ENCODE measurements at places on chromosomes 1 and 21.

DNA sequence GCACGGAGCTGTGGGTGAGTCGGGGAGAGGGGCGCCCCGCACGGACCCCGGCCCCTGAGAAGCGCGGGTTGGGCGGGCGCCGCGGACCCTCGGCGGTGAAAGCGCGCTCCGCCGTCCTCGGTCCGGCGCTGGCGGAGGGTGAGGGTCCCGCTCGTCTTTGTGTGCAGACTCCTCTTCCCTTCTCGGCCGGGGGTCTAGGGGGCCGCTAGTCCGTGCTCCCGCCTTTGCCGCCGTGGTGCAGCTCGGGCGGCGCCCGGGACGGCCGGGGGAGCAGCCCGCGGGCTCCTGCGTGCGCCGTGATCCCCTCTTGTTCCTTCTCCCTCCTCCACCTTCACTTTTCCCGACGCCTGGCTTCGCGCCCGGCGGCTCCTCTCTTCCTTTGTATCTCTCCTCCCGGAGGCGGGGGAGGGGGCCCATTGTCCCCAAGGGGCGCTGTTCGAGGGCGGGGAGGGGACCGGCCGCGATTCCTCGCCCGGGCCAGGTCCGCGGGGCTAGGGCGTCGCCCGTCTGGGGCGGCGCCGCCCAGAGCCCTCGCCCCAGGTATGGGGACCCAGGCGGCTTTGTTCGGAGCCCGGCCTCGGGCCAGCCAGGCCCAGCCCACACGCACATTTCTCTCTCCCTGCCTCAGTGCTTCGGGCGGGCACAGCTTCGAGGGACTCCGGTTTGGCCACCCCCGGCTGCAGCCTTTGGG is 519 bp downstream of the FNBP1L start:
- peak; percentile 90 for DNase-seq

DNA sequence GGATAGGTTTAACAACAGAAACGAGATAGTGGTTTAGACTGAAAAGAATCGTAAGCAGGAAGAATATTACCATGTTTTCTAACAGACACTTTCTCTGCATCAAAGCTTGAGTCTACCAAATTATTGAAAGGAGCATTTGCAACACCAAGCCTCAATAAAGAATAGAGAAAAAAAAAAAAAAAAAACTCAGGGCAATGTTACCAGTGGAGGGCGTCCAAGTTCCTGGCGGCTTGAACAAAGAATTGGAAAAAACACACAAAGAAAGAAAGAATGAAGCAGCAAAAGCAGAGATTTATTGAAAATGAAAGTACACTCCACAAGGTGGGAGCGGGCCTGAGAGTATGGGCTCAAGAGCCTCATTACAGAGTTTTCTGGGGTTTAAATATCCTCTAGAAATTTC is 686.5 kb upstream of the ADGRL2 start:
- DNase-seq = no peak

DNA sequence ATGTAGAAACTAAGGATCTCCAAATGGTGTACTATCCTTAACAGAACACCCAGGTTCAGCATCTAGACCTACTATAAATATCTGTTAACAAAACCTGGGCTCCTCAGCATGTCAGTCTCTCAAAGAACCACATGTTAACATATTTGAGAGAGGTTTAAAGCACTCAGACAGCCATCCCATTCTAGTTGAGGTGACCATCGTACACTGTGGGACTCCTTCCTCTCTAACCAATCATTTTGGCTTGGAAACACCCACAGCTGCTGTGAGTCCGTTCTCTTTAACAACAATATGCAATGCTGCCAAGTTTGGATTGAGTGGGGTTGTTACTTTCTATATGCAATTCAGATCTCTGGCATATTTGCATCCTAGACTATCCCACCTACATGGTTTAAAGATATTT is 105.8 kb downstream of the MRPL39 start:
- DNase-seq = no peak

- no peak for DNase-seq
Observed at GRCh38 chr1:63710761-63711380, 62.9 kb upstream of the ROR1 start.

- no peak for DNase-seq
Observed at GRCh38 chr1:181312946-181313345, 170.4 kb upstream of the CACNA1E start.

DNA sequence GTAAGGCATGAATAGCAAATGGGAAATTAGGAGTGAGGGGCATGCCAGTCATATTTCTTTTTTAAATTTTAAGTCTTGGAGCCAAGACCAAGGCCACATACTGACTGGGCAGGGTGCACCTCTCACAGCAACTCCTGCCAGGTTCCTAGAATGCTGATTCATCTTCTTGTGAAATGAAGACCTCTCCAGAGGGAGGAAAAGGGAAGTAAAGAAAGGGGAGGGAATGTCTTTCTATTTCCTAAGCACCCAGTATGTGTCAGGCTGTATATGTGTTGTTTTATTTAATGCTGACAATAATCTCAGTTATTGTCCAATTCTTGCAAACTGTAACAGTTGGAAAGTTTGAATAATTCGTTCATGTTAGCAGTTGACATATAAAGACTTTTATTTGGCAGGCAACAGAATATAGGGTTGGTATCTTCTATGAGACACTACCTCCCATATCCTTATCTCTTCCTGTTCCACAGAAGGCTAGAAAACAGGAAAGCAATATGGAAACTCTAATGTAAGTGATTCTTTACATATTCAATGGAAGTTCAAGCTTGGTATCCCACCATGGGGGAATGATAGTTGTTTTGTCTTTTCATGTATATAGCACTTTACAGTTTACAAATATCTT is 259.1 kb upstream of the USP24 start:
- DNase-seq = no peak

DNA sequence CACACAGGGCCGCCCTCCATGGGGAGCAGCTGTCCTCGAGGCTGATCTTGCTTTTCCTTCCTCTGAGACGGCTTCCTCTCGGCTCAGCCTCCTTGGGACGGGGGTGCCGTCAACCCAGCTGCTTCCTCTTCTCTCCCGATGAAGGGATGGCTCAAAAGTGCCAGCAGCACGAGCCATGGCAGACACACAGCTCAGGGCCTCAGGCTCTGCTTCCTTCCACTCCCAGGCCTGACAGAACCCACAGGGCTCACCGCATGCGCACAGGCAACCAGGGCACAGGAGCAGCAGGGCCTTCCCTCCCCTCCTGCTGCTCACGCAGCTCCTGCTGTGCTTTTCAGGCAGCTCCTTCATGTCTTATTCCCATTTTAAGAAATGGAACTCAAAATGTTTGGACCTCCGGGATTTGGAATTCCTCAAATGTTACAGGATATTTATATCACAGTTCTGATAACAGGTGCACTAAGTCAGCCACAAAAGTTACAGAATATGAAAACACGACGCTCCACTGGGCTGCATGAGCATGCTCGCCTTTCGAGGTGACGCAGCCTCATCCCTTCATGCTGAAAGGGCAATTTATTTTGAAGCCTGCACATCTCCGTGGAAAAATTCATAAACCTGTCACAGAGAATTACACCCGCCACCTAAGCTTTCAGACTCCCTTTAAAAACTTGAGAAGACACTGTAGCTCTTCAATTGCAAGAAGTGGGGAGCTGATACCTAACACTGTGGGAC is 84.4 kb downstream of the HSF2BP start:
- no peak for DNase-seq

DNA sequence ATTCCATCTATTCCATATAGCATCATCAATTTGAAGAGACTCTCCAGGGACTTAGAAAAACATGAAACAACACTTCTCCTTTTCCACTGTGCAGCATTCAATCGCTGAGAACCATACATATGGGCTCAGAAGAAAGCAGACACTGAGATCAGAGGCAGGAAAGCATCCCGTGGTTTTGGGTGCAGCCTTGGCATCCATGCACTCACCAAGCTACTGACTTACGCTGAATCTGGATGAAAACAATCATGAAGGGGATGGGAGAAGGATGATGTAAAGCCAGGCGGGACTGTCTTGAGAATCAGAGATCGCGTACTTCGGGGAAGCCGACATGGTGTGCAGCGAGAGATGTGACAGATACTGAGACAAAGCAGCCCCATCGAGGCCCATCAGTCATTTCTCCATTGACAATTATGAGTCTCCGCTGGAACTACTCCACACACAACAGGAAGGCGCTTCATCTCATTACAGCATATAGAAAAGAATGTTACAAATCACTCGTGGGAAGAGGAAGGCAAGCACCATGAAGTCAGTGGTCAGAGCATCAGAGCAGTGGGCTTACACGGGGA is 2.3 kb upstream of the TIAM1 start:
- no peak for DNase-seq

- peak; percentile 61 for DNase-seq
Observed at GRCh38 chr1:31413405-31414001, 490 bp downstream of the SERINC2 start.

- DNase-seq = no peak
Observed at GRCh38 chr21:45403133-45403824, 1.7 kb upstream of the COL18A1 start.

DNA sequence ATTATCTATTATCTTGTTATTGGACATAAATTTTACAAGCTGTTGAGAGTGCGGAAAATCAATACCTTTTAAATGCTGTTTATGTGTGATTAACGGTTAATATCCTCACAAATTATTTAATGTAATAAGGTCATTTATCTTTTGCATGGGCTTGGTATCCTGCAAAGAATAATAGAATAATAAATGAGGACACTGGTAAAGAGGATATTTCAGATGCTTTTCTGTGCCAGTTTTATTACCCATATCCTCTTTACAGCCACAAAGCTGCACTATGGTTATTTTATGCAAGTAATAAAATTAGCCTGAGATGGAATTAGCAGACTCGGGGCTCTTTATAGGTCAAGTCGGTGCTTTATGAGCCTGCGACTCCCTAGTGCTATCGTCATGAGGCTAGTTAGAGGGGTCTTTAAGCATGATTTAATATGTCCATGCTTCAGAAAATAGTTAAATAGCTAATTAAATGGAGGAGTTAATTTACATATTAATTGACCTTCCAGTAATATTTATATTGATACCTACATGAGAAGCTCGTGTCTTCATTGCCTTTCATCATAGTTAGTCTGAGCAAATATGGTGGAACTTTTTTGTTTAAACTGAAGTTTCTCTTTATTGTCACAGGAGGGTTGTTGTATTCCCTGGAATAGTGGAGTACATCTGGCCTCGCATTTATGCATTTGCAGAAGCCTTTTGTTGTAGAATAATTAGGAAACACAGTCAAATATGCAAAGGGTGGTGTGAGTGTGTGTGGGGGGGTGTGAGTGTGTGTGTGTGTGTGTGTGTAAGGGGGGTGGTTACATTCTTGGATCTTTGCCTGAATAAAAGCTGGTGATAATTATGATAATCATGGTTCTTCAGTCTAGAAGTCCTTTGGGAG is 120.3 kb downstream of the ATG4C start:
- DNase-seq = no peak

DNA sequence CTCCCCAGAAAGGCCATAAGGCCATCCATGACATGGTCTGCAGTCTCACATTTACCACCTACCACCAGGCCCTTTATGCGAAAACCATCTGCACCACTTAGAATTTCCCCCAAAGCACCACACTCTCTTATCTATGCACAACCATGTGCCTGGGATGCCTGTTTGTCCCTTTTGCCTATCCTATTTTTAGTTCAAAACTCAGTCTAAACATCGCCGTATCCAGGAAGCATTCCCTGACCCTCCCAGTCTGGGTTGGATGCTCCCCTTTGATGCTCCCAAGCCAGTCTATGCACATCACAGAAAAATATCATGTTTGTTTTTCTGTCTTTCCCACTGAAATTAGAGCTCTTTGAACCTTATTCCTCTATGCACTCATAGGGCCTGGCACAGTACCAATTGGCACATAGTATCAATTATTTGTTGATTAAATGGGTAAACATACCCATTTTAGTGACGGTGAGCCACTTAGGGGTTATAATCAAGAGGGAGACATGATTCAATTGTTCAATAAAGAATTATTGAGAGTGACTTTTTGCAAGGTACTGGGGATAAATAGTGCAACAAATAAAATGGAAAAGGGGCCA is 6.7 kb downstream of the MPL start:
- DNase-seq = peak; percentile 20

GRCh38 chr1:49104575-49104974 is 327.9 kb upstream of the BEND5 start:
- no peak for DNase-seq

DNA sequence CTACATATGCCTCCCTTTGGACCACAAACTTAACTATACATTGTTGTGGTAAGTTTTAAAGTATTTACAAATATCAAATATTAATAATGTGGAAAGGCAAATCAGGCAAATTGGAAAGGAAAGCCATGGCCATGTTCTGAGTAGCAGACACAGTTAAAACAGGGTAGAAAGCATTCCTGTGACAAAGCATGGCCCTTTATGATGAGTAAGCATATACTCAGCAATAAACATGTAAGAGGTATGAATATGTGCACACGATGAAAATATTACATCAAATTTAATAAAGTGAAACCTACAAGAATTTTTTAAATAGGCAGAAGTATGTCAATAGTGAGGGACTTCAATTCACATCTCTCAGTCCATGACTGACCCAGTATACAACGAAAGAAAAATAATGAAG is 389.2 kb downstream of the DSCAM start:
- no peak for DNase-seq

- DNase-seq = no peak
Observed at GRCh38 chr1:183228347-183229220, 42.5 kb downstream of the LAMC2 start.

DNA sequence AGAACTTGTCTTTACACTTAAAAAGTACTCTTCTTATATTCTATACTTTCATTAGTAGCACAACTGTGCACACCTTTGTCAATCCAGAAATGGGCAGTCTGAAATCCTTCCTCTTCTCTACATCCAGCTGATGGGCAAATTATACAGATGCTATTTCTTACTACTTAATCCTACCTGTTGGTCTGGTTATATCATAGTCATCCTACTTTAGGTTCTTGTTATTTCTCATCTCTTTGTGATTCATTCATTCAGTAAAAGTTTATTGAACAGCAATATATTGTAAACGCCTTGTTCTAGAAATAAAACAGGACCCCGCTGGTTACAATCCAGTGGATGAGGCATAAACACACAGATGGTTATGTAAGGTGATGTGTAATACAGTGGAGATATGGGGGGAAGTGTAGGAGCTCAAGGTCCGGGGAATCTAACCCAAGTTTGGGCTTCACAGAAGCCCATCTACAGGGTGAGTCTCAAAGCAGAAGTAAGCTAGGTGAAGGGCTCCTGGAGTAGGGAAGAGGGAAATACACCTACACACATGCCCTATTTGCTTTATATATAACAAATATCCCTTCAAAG is 11.8 kb upstream of the FUBP1 start:
- no peak for DNase-seq

DNA sequence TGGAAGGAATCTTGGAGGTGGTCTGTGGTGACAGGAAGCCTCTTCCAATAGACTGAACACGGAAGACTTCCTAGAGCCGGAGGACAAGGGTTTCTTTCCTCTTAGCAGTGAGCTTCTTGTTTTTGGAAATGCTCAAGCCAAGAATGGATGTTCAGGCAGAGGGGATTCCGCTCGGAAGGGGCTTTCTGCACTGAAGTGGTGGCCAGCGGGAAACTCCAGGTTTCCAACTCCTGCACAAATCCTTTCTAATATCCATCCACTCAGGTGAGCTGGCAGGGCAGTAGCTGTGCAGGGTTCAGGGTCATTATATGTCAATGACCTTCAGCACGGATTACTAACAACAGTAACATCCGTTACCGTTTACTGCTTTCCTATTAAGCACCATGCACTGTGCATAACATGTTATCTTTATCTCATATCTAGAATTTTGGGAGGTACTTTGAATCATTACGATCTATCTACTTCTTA is 573 bp upstream of the CPT2 start:
- DNase-seq = no peak
